ENCODE measurements at places on chromosomes 12 and 14.

DNA sequence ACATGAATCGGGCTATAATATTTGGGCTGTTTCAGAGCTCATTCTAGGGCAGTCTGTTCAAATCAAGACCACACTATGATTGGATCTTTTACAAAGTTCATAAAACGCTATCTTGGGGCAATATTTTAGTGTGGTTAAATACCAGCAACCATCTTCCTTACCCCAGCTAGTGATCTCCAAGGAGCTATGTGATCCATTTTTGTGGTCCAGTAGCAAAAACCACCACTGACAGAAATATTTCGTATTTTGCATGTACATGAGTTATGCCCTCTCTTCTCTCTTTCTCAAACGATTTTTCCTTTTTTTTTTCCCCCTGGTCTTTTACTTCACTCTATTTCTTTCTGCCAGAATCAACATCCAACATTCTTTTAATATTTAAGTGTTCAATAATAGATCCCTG lies 280.6 kb upstream of the KITLG start:
- H3K4me1 ChIP-seq, result no peaks in the 10 kb centered on the region
- no peak overlapping the region for H3K27ac ChIP-seq

GRCh38 chr12:110198386-110198785 lies 74.2 kb downstream of the IFT81 start:
- no peak for DNase-seq
- H3K36me3 ChIP-seq, result peaks cover 2% of the 10 kb centered on the region

DNA sequence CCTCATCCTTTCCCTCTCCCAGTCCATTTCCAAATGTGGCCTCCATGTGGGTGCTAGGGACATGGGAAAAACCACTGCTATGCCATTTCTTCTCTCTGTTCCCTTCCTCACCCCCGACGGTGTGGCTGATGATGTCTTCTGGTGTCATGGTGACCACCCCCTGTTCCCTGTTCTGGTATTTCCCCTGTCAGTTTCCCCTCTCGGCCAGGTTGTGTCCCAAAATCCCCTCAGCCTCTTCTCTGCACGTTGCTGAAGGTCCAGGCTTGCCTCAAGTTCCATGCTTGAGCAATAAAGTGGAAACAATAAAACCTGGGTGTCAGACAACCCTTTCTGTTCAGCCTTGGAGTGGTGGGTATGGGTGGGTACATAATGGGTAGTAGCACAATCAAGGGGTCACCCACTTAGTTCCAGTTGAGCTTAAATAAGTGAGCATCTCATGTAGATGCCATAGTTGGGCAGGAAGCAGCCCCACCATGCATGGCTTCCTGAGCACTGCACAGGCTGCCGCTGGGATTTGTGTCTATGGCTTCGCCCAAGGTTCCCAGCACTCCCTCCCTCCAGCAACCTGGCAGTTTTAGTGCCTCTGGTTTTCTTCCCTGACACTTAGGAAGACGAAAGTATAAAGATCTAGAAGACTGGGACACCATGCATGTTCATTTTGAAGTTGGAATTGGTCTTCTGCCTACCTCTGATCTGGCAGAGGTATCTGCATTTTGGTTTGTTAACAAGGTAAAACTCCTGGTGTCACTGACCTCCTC lies 8.7 kb upstream of the ITFG2 start:
- H3K27me3 ChIP-seq, result no peaks in the 10 kb centered on the region
- peak overlapping the region; percentile 73 for H3K27ac ChIP-seq
- H3K4me1 ChIP-seq, result peaks cover 2% of the 10 kb centered on the region
- no peak for DNase-seq
- H3K4me3 ChIP-seq, result no peak overlapping the region

GRCh38 chr14:79179985-79180384 lies 1009.8 kb downstream of the NRXN3 start:
- no peak overlapping the region for H3K4me3 ChIP-seq
- no peaks in the 10 kb centered on the region for H3K4me1 ChIP-seq
- H3K27ac ChIP-seq, result no peak overlapping the region
- no peaks in the 10 kb centered on the region for H3K36me3 ChIP-seq
- H3K27me3 ChIP-seq, result no peaks in the 10 kb centered on the region

GRCh38 chr14:99586761-99587459 lies 17.1 kb downstream of the CCDC85C start:
- no peak overlapping the region for H3K27ac ChIP-seq
- DNase-seq, result no peak
- H3K4me3 ChIP-seq, result no peak overlapping the region
- peaks cover 1% of the 10 kb centered on the region for H3K27me3 ChIP-seq

DNA sequence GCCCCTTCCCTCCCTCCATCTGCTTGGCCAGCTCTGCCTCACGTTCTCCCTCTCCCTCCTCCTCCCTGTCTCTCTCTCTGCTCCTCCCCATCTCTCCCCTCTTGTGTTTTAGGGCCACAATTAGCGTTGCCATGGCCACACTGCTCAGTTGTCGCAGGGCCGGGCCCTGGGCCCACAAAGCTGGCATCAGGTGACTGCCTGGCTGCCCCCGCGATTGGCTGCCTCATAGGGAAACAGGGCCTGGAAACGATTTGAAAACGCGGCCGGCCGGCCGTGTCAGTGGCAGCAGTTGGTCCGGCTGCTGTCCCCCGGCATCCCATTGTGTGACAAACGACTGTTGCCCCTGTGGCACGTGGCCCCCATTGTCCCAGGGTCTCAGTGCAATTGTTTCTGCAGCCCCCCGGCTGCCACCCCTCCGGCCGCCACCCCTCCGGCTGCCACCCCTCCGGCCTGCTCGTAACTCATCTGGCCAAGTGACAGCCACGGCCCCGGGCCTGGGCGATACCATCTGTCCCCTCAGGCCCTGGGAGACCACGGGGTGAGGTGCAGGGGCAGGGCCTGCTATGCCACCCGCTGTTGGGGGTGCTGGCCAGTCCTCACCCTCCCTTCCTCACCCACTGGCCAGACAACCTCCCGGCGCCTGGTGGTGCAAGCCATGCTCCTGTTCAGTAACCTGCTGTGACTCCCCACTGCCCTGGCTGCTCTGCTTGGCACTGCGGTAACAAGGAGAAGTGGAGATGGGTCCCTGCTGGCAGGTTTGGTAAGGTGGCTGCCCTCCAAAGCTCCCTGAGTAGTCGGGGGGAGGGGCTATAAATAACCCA lies 17.4 kb downstream of the FOXN4 start:
- no peak overlapping the region for H3K4me3 ChIP-seq
- no peak overlapping the region for H3K27ac ChIP-seq
- H3K36me3 ChIP-seq, result no peaks in the 10 kb centered on the region
- H3K4me1 ChIP-seq, result peaks cover 4% of the 10 kb centered on the region

- no peaks in the 10 kb centered on the region for H3K4me1 ChIP-seq
- DNase-seq, result no peak
- H3K4me3 ChIP-seq, result no peak overlapping the region
- H3K27me3 ChIP-seq, result no peaks in the 10 kb centered on the region
- H3K27ac ChIP-seq, result no peak overlapping the region
Measured at GRCh38 chr12:78359520-78359919, 505.1 kb upstream of the SYT1 start.
